Foreskin fibroblast (primary cell): ENCODE measurements at places on chromosomes 12 and 14.

- no peak for DNase-seq
These were observed 61.4 kb upstream of the PNMA1 start for GRCh38 chr14:73775339-73776193.

DNA sequence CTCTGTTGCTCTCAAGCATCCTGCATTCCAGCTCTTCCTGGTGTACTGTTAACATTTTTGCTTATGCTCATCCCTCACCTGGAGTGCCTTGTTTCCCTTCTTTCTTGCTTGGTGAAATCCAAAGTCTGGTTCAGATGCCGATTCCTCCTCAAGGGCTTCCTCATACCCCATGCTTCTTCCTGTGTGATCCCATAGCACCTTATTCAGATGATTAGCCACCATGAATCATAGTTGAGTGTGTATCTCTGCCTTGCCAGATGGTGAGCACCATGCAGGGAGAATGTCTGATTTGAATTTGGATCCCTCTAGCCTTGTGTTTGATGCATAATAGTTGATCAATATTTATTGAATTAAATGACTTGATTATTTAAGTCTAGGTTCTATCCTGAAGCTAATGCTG is 39.4 kb upstream of the ANO4 start:
- peak; percentile 23 for DNase-seq

- peak; percentile 21 for DNase-seq
These were observed 7.6 kb downstream of the TECPR2 start for GRCh38 chr14:102370305-102370809.

DNA sequence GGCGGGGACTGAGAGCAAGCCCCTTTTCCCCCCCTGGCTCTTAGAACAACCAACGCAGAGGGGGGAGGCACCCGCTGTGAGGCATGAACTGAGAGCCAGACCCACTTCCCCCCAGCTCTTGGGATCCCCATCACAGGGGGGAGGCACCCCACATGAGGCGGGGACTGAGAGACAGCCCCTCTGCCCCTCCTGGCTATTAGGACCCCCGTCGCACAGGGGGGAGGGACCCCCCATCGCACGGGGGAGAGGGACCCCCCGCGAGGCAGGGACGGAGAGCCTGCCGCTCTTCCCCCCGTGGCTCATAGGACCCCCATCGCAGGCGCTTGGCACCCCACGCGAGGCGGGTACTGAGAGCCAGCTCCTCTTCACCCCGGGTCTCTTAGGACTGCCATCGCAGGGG is 195.8 kb upstream of the PZP start:
- no peak for DNase-seq

GRCh38 chr12:23472329-23472971 is 477.0 kb downstream of the SOX5 start:
- DNase-seq: no peak

- no peak for DNase-seq
These were observed 98.8 kb downstream of the B4GALNT3 start for GRCh38 chr12:558580-558979.

DNA sequence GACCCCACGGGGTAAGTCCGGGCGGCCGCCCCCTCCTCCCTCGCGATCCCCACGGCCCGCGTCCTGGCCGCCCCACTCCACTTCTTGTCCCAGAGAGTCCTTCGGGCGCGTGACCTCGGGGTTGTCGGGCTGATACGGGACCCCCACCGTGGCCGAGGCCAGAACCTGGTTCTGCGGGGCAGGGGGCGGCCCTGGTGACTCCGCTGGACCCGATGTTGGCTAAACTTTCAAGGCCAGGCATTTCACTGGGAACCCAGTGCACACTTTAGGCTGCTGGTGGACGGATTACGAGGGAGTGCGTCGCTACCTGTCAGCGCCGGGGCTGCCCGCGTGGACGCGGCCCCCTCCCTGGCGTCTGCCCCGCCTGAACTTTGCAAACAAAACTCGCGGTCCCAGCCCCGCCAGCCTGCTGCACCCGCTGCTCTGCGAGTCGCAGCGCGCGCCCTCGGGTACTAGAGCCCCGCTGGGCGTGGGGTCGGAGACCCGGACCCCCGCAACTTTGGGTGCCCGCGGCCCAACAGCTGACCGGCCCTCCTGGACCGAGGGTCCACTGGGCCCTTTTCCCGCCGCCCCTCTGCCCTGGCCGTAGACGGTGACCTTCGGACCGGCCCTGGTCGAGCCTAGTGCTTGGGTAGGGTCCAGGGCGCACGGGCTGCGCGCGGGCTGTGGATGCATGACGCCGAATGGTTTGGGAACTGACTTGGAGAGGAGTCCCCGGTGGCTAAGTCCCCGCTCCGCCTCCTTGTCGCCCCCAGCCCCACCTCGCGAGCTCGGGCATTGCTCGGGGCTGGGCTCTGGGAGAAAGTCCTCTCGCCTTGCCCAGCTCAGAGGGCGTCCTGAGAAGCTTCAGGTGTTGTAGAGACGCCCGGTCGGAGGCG is 624 bp downstream of the RIN3 start:
- peak; percentile 65 for DNase-seq

DNA sequence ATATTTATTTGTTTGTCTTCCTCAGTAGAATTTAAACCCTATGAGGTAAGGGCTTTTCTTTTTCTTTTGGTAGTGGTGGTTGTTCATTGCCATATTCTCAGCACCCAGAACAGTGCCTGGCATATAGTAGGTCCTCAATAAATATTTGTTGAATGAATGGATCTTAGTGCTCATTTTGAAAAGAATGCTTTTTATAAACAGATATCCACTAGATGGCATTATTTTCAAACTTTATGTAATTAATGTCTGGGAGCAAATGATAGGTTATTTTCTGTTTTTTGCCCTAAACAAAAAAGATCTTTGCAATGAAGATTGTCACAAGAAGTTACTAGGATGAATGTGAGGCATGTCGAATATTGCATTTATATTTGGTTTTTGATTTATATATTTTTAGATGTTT is 64.1 kb downstream of the RAD51B start:
- peak; percentile 19 for DNase-seq

GRCh38 chr14:35202195-35202594 is 79.8 kb downstream of the PRORP start:
- no peak for DNase-seq

GRCh38 chr12:25388183-25388582 is 137.5 kb upstream of the KRAS start:
- no peak for DNase-seq

DNA sequence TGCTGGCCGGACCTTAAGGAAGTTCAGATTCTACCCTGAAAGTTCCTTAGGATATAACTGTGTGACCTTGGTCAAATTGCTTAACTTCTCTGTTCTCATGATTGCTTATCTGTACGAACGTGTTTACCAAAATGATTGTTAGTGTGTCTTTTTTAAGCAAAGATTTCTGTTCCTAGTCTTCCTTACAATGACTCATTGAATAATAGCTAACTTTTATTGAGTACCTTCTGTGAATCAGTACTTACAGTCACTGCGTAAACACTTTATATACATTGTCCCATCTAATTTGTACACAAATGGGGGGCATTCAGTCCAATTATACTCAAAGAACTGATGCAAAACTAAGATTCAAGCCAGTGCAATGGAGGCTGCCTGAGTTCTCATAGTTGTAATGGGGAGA is 4.2 kb upstream of the TMEM30B start:
- DNase-seq: peak; percentile 26

- DNase-seq: no peak
These were observed 73.4 kb downstream of the FRMD6 start for GRCh38 chr14:51725061-51725460.
